Posterior vena cava (tissue), 2 donors: ENCODE measurements at places on chromosomes 3 and 15.

GRCh38 chr3:102136183-102136582, 286.9 kb downstream of the NFKBIZ start:
- DNase-seq, result no peak

- DNase-seq, result no peak
These were observed 656.4 kb downstream of the MECOM start for GRCh38 chr3:169007145-169007544.

- DNase-seq, result no peak
These were observed 127.8 kb upstream of the SLC7A14 start for GRCh38 chr3:170713653-170714052.

- DNase-seq, result no peak
These were observed 32.6 kb upstream of the PCSK6 start for GRCh38 chr15:101522091-101522490.

DNA sequence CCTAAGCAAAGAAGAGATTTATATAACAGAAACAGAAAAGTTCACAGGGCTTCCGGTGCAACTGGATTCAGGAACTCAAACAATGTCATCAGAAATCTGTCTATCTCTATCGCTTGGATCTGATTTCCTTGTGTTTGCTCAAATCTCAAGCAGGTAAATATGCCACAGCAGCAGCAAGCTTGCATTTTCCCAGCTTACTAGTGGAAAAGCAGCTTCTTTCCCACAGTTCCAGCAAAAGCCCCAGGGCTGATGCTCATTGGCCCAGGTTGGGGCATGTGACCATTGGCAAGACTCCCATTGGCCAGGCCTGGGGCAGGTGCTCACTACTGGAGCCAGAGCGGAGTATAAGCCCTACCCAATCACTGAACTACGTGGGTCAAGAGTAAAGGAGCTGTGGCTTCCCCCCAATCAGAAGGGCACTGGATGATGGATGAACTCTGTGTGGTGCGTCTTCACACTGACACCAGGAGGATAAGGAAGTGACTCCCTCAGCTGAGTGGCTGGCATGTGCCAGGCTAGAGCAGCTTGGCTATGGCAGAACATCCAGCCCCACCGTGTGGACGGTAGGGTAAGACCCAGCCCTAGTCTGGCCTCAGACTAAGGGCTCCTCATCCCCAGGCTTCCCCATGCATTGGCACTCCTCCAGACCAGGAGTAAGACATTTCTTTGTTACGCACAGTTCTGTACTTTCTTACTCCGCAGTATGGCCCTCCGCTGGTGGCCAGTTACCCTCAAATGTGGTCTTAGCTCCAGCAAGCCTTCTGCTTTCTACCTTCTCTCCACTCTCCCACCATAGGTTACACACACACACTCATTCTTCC, 13.1 kb upstream of the VIPR1 start:
- DNase-seq, result no peak

DNA sequence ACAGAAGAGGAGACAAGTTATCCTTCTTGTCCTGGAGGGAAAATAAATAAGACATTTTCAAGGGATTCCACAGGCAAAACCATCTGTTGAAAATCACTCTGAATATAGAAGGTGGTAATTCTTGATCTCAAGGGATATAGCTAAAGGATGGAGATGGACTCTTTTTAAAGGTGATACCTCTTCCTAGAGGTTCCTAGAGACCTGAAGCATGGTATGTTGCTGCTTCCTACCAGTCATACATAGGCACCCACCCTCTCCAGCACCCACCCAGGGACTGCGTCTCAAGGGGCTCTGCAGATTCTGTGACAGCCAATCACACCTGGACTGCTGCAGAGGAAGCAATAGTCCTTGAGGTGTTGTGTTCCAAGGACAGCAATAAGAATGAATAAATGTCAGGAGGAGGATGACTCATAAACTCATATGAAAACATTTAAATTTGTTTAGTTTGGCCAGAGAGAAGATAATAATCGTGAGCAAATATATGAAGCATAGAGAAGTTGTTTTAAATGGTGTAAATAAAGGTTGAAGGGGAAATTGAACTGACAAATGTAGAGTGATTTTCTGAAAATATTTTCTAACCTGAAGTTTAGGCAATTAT, 741.6 kb upstream of the CBLB start:
- DNase-seq, result no peak

- DNase-seq, result no peak
These were observed 99.4 kb downstream of the RPL39L start for GRCh38 chr3:187039723-187040414.

GRCh38 chr3:99545941-99546580, 92.3 kb upstream of the COL8A1 start:
- DNase-seq, result no peak

GRCh38 chr3:71398157-71398836, 185.2 kb downstream of the FOXP1 start:
- no peak for DNase-seq

DNA sequence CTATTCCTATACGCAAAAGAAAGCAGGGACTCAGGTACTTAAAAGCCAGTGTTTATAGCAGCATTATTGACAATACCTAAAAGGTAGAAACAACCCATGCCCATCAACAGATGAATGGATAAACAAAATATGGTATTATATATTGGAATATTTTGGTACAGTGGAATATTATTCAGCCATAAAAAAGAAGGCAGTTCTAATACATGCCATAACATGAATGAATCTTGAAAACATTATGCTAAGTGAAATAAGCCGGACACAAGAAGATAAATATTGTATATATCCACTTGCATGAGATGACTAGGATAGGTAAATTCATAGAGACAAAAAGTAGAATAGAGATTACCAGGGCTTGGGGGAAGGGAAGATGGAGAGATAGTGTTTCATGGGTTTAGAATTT, 9.2 kb downstream of the FNDC3B start:
- no peak for DNase-seq

- DNase-seq, result no peak
These were observed 123.1 kb upstream of the UMPS start for GRCh38 chr3:124607163-124607562.

GRCh38 chr3:69342074-69342473, 43.8 kb downstream of the FRMD4B start:
- DNase-seq, result no peak

- DNase-seq, result no peak
These were observed 82.8 kb upstream of the CDV3 start for GRCh38 chr3:133490468-133491351.

DNA sequence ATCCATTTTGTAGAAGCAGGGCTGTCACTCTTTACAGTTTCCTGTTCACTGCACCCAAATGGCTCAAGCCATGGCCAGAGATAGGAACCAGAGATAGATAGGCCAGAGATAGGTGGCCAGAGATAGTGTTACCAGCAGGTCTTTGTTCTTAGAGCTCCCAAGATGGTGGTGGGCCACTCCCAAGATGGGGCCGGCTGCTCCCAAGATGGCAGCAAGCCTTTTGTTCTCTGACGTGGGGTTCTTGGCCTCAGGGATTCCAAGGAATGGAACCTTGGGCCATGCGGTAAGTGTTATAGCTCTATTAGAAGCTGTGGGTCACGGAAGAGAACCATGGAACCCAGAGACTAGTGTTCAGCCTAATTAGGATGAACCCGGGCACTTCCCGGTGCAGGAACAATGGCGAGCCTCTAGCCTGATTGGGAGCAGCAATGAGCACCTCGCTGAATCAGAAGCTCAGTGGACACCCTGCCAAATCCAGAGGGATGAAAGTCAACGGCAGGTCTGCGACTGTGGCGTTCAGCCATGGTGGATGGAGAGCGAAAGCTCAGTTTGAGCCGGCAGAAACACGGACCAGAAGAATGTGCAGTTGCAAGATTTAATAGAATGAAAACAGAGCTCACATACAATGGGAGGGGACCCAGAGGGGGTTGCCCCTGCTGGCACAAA, 45.0 kb upstream of the CD96 start:
- peak; percentile 73 for DNase-seq

GRCh38 chr15:64019764-64020163, 26.5 kb downstream of the DAPK2 start:
- no peak for DNase-seq

GRCh38 chr3:17755836-17756235, 13.4 kb upstream of the TBC1D5 start:
- DNase-seq, result no peak

- peak; percentile 95 for DNase-seq
These were observed 201.2 kb downstream of the GOLGA6L6 start for GRCh38 chr15:20340331-20340811.

GRCh38 chr3:116191409-116191808, 253.9 kb downstream of the LSAMP start:
- no peak for DNase-seq

- DNase-seq, result no peak
These were observed 283.5 kb upstream of the ROPN1 start for GRCh38 chr3:124275412-124275811.

GRCh38 chr3:112407214-112407887, 74.4 kb downstream of the CD200 start:
- DNase-seq, result no peak

DNA sequence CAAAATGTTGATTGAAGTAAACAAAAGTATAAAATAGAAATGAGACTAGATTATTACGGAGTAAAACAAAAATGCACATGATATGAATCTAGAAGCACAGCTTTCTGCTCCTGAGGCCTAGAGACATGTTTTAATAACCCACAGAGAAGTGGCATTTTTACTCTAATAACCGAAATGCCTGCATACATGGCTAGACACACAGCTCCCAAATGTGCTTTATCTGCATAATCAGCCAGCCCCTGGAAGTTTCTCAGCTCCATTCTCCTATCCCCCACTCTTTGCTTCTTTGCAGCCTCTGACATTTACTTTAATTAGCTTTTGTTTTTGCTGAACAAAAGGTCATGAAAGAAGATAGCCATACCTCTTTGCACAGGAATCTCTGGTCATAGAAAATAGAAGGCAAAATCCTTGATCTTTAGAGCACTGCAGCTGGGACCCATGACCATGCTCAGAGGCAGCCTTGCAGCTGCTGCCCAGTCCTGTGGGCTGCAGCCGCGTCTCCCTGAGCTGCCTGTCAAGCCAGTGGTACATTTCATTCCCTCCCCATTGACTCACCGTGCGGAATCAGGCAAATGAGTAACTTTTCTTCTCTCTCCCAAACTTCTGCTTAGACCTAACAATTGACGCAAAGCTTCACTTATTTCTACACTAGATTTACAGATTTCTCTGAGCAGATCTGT, at the start of gene VEPH1:
TSS of gene VEPH1 (minus strand) at position 501 of the 680 bp plus-strand sequence. CDS start 8,067 bp downstream, outside the sequence.
- DNase-seq, result no peak

DNA sequence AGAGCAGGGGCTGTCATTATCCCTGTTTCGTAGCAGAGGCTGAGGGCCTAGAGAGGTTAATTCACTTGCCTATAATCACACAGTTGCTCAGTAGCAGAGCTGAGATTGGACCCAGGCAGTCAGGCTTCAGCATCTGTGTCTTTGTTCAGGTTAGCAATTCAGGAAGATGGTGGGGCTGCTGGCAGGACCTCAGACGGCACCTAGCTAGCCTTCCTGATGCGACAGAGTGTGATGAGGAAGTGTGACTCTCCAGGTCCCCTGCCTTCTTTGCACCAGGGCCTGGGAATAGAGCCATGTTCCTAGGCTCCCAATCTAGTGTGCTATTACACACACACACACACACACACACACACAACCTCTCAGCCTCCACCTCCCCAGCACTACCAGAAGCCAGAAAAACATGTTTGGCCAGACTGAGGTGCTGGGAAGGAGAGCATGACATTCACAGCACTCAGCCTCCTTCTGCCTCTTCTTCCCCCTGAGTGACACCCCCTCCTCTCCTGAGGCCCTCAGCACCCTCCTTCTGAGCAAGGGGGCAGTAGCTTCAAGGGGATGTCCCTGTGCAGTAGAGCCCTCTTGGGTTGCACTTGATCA, 88.9 kb downstream of the TLE3 start:
- DNase-seq, result peak; percentile 34

DNA sequence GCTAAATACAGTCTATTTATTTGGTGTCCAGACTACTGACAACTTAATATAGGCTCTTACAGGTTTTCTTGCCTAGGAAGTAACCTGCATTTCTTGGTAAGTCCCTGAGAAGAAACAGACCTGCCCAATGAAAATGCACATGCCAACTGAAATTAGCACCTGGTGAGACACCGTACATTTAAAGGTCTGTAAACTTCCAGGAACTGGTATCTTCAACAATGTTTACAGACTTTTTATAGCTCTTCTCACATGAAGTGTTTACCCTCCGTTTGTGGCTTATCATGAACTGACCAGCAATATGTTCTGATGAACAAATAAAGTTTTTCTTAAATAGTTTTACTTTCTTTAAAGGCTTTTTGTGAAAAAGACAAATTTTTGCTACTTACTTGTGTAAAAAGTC, 93.3 kb downstream of the PCCB start:
- no peak for DNase-seq

DNA sequence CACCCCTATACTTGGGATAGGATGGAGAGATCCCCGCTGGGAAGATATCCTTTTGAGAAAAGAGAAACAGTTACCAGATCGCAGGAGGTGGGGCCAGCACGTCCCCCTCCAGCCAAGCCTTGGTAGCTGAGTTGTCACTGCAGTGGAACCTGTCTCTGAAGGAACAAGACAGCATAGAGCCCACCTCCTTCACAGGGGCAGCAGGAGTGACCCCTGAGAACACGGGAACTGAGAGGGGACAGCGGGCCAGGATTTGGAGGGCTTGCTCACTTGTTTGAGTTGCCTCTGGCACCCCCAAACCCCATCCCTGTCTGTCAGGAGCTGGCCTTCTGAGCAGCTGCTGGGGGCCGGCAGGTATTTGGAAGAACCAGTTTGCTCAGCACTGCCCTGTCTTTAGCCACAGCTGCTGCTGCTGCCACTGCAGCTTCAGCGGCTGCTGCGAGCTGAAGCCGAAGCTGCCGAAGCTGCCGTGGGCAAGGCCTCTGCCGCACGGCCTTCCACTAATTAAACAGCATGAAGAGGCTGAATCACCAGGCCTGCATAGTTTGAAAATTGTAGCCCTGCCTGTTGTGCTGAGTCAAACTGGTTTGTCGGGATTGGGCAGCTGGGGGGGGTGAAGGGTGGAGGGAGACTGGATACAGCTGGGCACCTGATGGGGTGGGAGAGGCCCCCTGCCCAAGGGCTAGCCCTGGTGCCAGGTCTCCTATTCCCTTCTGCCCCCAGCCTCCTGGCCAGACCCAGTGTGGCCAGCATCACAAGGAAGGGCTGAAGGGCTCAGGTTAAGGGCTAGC, 4.0 kb downstream of the EPHB3 start:
- DNase-seq, result no peak

- peak; percentile 94 for DNase-seq
These were observed 52.7 kb upstream of the SPATA12 start for GRCh38 chr3:57007521-57008460.
